Fibroblast of the aortic adventitia (primary cell): ENCODE measurements at places on chromosomes 5 and 9.

GRCh38 chr5:111254613-111255012 is 30.4 kb downstream of the CAMK4 start:
- DNase-seq = peak; percentile 8

- DNase-seq = no peak
Observed at GRCh38 chr9:109421026-109421970, 76.8 kb downstream of the PTPN3 start.

GRCh38 chr5:66931651-66932050 is 264.9 kb downstream of the CD180 start:
- DNase-seq = no peak

GRCh38 chr9:128383791-128384190 is 12.6 kb downstream of the URM1 start:
- DNase-seq = no peak

GRCh38 chr5:126852091-126852571 is 75.2 kb downstream of the LMNB1 start:
- DNase-seq = peak; percentile 88

GRCh38 chr5:73591102-73591695 is 25.7 kb downstream of the UTP15 start:
- DNase-seq = peak; percentile 96

DNA sequence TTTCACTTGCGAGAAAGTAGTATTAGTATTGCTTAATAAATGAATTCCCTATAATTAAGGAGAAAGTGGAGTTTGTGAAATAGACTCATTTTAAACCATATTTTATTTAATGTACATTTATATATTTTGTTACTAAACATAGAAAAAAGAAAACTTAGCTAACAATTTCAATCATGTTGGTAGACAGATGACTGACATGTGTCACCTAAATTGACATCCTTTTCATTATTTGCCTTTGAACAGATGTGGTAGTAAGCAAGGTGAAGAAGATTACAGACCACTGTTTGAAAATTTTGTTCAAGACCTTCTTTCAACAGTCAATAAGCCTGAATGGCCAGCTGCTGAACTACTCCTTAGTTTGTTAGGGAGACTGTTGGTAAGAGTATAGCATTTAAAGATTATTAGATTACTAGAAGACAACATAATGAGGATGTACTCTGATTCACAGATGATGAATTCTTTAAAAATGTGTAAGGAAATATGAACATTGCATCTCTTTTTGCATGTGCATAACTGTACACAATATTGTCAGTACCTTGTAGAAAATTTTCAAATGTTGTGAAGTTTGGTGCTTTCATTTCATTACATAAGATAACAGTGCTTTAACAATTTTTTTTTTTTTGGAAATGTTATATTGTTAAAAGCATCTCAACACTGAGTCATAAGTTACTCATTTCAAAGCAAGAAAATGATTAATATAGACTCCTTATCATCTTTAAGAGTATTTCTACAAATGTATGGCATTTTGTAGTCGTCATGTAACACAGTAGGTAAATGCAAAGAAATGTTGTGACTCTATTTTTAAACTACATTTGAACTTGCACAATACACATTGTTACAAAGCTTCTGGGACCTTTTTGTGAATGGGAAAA is 139.5 kb downstream of the NIPBL start:
- peak; percentile 68 for DNase-seq

- DNase-seq = peak; percentile 43
Observed at GRCh38 chr9:101536938-101537337, 3.3 kb downstream of the RNF20 start.

DNA sequence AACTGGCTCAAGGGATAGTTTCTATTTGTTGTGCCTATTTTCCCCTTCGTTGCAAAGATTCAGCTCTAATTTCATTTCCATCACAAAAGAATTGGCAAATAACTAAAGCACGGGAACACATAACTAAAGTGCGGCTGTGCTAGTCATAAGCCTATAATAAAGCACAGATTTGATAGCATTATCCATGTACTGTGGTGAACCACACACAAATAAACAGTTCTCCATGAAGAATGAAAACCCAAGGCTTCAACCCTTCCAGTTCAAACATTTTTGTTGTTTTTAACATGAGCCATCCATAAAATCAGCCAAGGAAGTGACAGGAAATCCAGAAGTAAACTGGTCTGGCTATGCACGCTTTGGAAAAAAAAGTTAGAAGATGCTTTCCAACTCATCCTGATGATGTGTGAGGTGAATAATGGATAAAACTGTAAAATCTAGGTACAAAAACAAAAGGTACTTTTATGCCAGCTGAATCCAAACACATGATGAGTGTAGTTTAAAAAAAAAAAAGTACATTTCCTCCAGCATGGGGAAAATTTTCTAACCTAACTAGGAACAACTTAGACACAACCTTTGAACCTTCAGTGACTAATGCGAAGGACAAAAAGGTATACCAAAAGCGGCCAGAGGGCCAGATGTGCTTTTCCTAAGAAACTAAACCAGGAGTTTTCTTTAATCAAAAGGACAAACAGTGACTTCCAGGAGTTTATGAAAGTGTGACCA is 10.2 kb downstream of the ZNF608 start:
- DNase-seq = peak; percentile 90

GRCh38 chr9:110198357-110198756 is 9.6 kb downstream of the C9orf152 start:
- no peak for DNase-seq

DNA sequence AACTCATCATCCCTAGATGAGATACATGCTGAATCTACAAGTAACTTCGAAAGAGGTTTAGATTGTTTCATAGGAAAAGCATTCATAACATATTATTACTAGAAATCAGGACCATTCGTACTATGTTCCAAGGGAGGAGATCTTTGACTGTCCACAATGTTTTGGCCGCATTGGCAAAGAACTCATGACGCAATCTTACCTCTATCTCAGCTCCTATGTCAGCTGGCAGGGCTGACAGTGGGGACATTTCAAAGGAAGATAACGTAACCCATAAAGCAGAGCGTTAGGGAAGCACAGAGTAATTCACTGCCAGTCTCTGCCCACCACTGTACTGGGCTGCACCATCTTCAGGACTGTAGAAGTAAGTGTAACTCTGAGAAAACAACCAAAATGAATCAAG is 69.7 kb downstream of the EFNA5 start:
- DNase-seq = peak; percentile 33
